Umbilical cord (tissue), 2 donors: ENCODE measurements at places on chromosomes 1 and 21. TPM values are rescaled to one million over a fixed set of nuclear protein-coding genes. Genes with fewer than 3 reads are reported as not detected.

Gene PRAMEF14
- total RNA-seq = not detected

Gene RAB42
- total RNA-seq = 7.0 TPM

Gene PBX1
- 119 TPM for total RNA-seq

Gene CIART
- 3.4 TPM for total RNA-seq

Gene VASH2
- 4.1 TPM for total RNA-seq

Gene ZNF683
- total RNA-seq = 1.4 TPM

Gene KDM5B
- total RNA-seq = 186 TPM

Gene ZMYM4
- total RNA-seq = 134 TPM

Gene SLAMF9
- total RNA-seq = 1.9 TPM

Gene FMN2
- 6.5 TPM for total RNA-seq

Gene FOXD2
- 0.24 TPM for total RNA-seq

Gene CD34
- 2.4 TPM for total RNA-seq

Gene CYP4A11
- 2.2 TPM for total RNA-seq

Gene CYP4X1
- total RNA-seq = not detected

Gene RPS8
- 1,750 TPM for total RNA-seq

Gene GNAT2
- not detected for total RNA-seq

Gene TNNT2
- total RNA-seq = 2.6 TPM
